ENCODE measurements at places on chromosomes 11 and 22.

DNA sequence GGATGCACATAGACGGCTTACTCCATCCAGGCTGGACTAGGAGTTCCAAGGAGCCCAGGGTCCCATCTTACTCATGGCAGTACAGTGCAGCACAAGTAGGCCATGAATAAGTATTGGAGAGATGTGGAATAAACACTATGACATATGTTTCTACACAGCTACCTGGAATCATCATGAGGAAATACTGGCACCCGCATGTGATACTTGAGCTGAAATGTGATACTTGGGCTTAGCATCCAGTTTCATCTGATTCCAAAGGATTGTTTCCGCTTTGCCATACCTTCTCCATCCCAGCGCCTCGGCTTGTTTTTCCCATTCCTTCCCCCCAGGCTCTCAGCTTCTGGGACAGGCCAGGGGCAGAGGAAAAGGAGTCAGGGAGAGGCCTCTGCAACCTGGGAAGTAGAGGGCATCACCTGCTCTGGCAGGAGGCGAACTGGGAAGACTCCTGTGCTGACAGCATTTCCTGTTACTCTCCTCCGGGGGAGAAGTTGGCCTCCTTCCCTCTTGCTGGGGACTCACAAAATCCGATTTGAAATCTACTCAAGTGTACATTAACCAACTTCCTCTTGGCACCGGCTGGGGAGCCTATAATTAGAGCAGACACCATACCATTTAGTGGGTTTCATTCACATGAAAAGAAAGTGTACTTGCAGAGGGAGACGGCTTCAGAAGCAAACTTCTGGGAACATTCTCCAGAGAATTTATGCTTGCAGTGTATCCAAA is 187.8 kb downstream of the MIAT start:
- DNase-seq, result no peak

GRCh38 chr11:117287668-117288067 is 3.5 kb upstream of the BACE1-AS start:
- no peak for DNase-seq

GRCh38 chr22:24361976-24362646 is 65.3 kb upstream of the ADORA2A start:
- DNase-seq, result no peak

DNA sequence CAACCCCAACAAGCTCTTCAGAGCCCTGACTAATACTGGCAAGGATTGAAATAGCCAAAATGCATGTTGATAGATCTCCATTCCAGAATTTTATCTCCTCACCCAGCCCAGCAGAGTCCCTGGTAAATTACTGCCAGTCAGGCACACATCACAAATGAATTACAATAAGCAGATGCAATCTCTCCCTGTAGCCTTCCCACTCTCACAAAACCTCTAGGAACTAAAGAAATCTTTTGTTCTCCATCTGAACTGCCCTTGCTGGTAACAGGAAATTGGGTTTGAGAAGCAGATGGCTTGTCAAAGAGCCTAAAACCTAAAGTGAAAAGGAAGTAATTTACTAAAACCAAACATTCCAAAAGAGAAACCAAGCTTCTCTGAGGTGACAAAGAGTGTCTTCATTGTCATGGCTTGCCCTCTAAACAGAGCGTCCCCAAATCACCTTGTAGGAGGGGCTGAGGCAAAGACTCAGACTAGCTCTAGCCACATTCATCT is 59.5 kb downstream of the FAM168A start:
- DNase-seq, result no peak

GRCh38 chr22:30774566-30774965 is 79.9 kb downstream of the OSBP2 start:
- no peak for DNase-seq

DNA sequence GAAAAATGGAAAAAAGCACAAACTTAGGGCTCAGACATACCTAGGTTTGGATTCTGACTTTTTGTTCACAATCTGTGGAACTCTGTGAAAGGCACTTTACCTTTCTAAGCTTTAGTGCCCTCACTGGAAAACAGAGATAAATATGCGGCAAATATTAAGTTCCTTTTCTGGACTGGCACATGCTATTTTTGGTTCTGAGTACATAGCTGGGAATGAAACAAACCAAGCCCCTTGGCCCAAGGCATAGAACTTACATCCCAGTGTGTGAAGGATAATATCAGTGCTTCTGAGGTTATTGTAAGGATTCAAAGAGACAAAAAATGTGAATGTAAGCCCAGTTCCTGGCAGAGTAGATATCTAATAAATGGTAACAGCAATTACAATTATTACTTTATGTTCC is 227.5 kb downstream of the ADAMTS15 start:
- DNase-seq, result no peak

DNA sequence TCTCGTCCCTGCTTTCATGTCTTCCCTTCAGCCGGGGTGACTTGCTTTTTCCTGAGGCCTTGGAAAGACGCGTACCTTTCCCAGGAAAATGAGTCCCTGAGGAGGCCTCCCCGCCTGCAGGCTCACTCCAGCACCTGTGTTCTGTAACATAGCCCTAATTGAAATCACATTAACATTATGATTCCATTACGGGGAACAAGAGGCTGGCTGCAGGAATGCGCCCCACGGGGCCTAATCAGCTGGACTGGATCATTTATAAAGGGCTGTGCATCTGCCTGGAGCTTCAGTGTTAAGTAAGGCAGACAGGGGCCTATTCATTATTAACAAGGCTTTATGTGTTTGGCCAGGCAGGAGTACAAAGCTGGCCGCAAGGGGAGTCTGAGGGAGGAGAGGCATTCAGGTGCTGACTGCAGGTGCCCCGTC is 41.9 kb upstream of the TSPAN18 start:
- DNase-seq, result no peak

DNA sequence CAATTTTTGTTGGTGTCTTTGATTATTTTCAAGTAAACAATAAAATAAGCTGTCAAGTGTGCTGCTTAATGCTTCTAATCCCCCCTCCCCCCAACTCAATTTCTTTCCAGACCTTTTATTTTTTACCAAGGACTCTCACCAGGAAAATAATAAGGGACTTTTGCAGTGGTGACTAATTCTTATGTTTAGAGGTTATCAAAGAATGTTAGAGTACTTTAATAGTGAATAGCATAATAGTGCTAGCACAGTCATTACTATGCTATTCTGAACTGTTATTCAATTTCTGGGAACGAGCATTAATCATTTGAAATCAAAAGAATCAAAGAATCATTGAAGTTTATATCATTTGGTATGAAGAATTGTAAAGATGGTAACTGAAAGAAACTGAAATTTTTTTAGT is 251.4 kb downstream of the DDX10 start:
- no peak for DNase-seq

DNA sequence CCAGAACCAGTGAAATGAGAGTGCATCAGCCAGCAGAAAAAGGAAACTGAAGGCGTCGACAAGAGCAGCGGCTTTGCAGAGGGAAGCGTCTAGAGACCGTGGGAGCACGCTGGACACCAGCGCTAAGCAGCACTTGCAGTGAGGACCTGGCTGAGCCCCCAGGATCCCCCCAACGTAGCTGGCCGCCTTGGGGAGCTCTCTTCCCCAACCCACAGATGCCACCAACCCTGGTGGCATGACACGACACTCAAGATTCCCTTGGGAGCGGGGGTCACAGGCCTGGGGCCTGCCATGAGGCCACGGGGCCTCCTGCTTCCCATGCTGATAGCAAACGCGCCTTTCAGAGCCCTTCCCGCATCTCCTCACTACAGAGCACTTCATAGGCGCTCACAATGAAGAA is 13.4 kb upstream of the TESMIN start:
- DNase-seq, result no peak

- DNase-seq, result no peak
These were observed 15.4 kb downstream of the XRCC6 start for GRCh38 chr22:41636467-41636866.

DNA sequence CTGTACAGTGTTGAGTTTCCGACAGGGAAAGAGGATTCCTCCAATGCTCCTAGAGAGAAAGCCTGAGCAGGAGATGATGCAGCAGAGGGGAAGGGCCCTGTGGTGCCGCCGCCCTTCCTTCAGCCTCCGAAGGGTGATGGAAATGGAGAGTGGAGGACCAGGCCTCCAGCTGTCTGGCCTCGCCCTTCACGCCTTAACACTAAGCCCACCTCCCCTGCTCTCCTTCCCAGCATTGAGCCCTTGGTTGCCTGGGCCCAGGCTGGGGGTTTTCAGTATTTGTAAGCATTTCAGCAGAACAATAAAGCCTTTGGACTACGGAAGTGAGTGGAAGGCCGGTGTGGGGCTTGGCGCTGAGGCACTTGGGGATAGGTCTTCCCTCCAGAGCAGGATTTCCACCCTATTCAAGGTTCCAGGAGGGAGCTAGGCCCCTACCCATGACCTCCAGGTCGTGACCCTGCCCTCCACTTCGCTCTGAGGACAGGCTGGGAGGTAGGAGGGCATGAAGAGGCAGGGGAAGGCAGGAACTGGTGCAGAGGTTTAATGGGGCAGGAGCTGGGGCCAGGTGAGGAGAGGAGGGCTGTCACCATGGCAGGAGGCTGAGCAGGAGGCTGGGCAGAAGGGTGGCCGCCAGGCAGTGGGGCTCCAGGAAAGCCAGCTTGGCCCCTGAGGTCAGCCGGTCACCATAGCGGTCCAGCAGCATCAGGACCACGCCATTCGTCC is 21.6 kb downstream of the TREH start:
- DNase-seq, result no peak

- DNase-seq, result no peak
These were observed 1.5 kb downstream of the RAB30 start for GRCh38 chr11:83070044-83070701.

- no peak for DNase-seq
These were observed 126.1 kb upstream of the SLC5A12 start for GRCh38 chr11:26847977-26848376.

DNA sequence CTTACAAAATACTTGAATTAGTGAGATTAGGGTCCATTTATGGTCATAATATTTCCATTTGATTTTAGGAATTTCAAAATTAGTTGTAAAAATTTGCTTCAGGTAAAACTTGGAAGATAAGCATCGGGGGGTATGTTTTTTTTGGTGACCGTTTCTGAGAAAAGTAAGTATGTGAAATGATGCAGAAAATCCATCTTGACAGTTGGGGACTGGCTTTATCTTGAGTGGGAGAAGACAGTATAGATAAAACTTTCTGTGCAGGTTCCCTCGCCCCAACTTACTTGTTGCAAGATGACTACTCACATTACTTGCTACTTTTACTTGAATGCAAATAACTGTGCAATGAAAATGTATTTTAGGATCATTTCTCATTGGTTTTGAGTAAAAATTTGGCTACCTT is 49.5 kb downstream of the DNAJC24 start:
- DNase-seq, result no peak

GRCh38 chr11:133650082-133650481 is 117.8 kb upstream of the OPCML start:
- DNase-seq, result no peak

DNA sequence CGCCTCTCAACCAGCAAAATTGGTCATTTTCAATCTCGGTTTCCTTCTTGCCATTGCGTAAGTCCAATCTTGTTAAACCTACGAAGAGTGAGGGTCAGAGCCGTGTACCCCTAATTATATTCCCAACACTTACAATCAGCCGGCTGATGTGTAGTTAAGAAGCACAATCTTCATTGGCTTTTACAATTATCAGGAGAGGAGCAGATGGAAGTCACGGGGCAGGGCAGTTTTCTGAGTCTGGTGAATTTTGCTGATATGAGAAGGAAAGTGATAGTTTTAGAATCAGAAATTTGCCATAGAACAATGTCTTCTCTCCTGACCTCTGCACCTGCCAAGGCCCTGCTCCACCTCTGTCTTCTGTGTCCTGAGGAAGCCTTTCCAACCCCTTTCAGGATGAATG is 35.0 kb upstream of the ATXN10 start:
- no peak for DNase-seq

GRCh38 chr22:36385491-36386350 is 2.0 kb downstream of the MYH9 start:
- no peak for DNase-seq

DNA sequence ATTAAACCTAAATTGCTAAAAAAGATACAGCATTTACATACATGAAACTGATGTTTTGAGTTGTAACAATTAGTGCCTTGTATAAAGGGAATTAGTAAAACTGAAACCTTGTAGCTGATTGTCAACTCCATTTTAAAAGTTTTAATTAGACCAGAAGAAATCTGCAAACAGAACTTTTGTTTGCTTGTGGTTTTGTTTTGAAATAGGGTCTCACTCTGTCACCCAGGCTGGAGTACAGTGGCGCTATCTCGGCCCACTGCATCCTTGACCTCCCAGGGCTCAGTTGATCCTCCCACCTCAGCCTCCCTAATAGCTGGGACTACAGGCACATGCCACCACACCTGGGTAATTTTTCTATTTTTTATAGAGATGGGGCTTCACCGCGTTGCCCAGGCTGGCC is 86.5 kb upstream of the SLC6A5 start:
- no peak for DNase-seq

DNA sequence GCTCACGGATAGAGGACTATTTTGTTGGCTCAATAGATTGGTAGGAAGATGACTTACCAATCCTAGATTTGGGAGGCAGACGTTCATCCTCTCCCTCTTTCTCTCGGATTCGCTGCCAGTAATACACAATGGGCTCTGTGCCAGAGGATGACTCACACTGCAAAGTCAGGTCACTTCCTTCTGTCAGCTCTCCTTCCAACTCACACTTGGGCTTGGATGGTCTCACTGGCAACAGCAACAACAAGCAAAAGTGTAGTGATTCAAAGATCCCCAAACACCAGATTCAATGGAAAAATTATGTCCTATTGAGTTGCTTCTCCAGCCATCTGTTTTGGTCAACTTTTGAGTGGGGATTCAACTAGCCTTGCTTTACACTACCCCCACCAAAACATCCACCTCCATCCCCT is 21.7 kb upstream of the HSPA8 start:
- no peak for DNase-seq
